ENCODE measurements at places on chromosomes 4 and X. TPM values are rescaled to one million over a fixed set of nuclear protein-coding genes. Genes with fewer than 3 reads are reported as not detected.
A peak's percentile ranks its signal among the peaks of the same experiment; 100 is the strongest.

Gene GUCY1B1
- 5.3 TPM for total RNA-seq

Gene TDO2
- total RNA-seq = 0.50 TPM

DNA sequence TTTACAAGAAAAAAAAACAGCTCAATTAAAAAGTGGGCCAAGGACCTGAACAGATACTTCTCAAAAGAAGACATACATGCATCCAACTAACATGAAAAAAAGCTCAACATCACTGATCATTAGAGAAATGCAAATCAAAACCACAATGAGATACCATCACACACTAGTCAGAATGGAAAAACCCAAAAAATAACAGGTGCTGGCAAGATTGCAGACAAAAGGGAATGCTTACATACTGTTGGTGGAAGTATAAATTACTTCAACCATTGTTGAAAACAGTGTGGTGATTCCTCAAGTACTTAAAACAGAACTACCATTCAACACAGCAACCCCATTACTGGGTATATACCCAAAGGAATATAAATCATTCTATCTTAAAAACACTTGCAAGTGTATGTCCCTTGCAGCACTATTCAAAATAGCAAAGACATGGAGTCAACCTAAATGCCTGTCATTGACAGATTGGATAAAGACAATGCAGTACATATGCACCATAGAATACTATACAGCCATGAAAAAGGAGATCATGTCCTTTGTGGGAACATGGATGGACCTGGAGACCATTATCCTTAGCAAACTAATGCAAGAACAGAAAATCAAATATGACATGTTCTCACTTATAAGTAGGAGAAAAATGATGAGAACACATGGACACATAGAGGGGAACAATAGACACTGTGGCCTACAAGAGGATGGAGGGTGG, 97.6 kb downstream of the RAB28 start:
- no peak for DNase-seq

- no peak for DNase-seq
Measured at GRCh38 chr4:105433421-105433820, 40.4 kb downstream of the PPA2 start.

- no peak for DNase-seq
Measured at GRCh38 chr4:681736-682451, 7.1 kb downstream of the SLC49A3 start.

GRCh38 chr4:186037692-186038658, 31.0 kb upstream of the TLR3 start:
- DNase-seq = peak; percentile 79

GRCh38 chrX:15790769-15791290, 546 bp downstream of the ZRSR2 start:
- no peak for DNase-seq

GRCh38 chrX:51215266-51215665, 117.4 kb upstream of the NUDT10 start:
- no peak for DNase-seq
